ENCODE measurements at places on chromosomes 16 and 17.

GRCh38 chr17:29677824-29678223 is 55.1 kb upstream of the CORO6 start:
- DNase-seq, result no peak

- peak; percentile 72 for DNase-seq
Observed at GRCh38 chr16:75764154-75764768, 38.0 kb upstream of the CPHXL start.

GRCh38 chr17:75937652-75938051 is 3.2 kb downstream of the FBF1 start:
- DNase-seq, result no peak

DNA sequence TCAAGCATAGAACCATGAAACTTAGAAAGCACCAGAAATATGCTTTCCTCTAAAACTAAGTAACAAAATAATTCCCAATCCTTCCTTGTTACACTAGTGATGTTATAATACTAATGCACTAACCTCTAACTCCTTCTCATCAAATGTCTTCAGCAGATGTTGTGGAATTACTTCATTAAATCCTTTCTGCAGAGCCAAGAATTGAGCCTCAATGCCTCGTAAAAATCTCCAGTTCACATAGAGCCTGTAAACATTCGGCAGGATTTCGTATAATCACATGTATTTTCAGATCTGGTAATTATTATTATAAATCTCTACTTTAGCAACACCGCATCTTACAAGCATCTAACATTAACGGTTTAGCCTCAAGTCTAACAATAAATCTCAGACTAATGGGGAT is 44.7 kb downstream of the CEP95 start:
- DNase-seq, result no peak

DNA sequence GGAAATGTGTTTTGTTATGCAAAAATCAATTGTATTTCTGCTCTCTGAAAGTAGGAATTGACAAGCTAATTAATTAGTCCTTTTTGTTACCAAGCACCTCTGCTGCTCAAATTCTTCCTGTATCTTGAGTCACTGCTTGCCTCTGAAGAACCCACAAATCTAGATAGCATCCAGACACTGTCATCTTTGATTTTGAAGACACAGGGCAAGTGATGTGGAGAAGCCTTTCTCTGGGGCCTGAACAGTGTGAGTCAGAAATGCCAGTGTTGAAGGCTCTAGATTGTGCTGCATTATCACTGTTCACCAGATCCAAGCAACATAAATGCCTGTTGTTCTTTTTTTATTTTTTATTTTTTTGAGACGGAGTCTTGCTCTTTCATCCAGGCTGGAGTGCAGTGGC is 10.9 kb upstream of the ST6GALNAC1 start:
- DNase-seq, result no peak

GRCh38 chr17:76385892-76386786 is 1.7 kb downstream of the SPHK1 start:
- DNase-seq, result peak; percentile 84

GRCh38 chr17:1905190-1905913 is 75.5 kb downstream of the RPA1 start:
- no peak for DNase-seq

DNA sequence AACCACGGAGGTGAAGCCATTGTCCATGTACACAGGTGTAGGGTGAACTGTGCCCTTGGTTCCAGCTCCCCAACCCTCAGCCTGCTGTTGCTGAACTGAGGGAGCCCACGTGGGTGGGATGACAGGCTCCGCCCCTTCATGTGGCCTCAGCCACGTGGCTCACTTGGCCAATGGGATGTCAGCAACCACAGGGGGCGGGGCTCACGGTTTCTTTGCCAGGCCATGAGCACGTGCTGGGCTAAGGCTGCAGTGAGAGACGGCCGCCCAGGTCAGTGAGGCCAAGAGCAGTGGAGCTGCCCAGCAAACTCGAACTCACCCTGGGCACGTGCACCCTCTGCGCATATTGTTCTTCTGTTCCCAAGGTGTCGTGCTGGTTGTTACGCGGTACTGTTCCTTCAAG is 282.6 kb downstream of the IRF8 start:
- no peak for DNase-seq

DNA sequence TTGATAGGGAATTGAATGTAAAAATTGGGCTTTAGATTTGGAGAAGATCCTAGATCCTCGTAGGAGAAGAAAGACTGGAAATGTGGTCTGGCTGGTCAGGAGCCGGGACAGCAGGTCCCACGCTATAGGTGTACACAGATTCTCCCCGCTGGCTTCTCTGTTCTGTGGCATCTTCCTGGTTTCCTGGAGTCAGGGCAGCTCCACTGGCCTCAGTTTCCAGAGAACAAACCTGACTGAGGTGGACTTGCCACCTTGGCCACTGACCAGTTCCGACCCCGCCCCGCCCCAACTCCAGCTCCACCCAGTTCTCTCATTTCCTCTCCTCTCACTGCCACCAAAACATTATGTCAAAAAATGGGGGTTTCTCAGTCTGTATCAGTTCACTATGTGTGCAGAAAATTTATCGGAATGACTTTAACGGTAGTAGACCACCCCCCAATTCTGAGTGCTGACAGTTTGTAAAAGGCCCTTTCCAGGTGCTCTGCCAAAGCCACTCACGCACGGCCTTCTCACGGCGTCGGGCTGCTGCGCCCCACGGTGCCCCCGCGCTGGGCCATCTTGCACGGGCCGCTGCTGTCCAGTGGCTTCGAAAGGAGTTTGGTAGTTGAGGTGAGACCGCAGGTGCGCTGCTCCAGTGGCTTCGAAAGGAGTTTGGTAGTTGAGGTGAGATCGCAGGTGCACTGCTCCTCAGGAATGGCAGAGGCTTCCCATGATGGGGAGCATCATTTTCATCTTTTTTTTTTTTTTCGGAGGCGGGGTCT is 161.4 kb upstream of the CHMP6 start:
- no peak for DNase-seq

DNA sequence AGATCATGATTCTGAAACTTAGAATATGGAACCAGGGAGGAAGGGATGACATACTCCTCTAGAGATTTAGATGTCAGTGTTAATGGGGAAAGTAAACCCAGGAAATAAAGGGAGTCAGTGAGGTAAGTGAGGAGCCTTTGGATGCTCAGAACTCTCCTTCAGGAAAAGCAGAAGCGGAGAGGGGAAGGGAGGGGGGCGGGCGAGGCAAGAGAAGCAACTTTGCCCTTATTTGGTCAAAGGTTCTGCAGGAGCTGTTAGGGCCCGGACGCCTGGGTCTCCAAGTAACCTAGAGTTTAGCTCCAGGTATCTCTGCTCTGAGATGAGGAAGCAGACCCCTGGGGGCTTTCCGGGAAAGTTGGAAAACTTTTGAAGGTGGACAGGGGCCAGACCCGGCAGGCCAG is 1.3 kb downstream of the PFN1 start:
- no peak for DNase-seq

GRCh38 chr17:62070900-62071299 is 5.8 kb upstream of the MED13 start:
- no peak for DNase-seq

DNA sequence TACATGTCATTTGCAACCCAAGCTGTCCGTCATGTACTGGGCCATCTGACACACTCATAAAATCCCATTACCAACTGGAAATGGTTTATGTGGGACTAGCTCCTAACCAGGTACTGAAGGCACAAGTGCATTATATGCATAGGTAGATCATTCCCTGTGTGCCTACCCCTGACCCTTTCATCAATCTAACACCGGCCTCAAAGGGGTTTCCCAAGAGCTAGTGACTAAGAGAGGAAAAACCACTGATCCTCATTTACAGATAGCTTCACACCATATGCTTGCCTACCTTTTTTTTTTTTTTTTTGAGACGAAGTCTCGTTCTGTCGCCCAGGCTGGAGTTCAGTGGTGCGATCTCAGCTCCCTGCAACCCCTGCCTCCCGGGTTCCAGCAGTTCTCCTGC is 449.8 kb downstream of the SLC39A11 start:
- DNase-seq, result no peak

Measured in AG10803 (cell line).